ENCODE measurements at places on chromosomes 3 and 15.

DNA sequence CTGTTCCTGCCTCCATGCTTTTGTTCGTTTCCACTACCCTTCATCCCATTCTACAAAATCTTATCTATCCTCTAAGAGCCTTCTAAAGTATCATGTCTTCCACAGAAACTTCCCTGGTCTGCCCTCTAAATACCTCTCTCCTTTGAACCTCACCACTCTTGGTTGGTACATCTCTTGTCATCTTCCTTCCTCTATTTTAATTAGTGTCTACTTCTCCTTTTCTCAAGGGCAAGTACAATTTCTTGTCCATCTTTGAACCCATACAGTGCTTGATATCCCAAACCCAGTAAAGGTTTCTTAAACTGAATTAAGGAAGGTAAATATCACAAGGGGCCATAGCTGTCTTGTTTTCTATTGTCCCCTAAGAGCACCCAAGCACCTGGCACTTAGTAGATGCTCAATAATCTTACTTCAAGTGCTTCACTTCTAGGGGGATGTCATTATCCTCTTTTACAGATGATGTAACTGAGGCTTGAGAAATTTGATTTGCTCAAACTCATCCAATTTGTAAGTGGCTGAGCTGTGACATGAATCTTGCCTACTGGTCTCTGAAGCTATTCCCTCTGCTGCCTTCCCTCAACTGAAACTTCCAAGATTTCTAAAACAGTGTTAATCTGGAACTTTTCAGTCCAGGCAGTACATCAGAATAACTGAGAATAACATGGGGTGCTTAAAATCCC lies 2.6 kb upstream of the DAPK2 start:
- peak; percentile 61 for DNase-seq

DNA sequence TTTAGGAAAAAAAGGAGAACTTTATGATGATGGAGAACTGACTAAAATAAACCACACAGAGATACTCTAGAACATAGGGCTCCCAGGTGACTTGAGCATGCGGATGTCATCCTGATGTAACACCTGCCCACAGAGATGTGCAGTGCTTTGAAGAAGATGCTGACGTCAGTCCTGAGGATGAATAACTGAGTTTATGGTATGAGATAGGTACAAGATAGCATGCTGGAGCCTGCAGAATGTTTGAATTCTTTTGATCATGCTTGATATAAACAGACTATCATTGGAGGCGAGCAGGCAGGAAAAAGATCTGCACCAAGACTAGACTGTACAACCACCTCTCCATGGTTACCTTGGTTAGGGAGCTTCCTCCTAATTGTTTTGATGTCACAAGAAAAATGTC lies 12.4 kb downstream of the CCR4 start:
- DNase-seq: no peak

GRCh38 chr3:190012784-190013183 lies 107.9 kb downstream of the P3H2 start:
- DNase-seq: no peak

DNA sequence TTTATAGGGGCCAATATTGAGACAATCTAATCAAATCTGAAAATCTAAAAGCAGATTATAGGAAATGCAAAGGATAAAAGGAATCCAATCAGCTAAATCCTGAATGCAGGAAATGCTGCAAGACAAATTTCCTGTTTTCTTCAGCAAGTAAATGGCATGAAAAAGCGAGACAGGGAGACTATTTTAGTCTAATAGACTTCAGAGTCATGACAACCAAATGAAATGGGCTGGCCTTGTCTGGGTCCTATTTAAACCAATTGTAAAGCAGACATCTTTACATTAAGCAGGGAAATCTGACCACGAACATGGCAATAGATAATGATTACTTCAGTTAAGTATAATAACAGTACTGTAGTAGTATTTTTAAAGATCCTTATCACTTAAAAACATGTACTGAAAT lies 2.1 kb downstream of the DBR1 start:
- no peak for DNase-seq

DNA sequence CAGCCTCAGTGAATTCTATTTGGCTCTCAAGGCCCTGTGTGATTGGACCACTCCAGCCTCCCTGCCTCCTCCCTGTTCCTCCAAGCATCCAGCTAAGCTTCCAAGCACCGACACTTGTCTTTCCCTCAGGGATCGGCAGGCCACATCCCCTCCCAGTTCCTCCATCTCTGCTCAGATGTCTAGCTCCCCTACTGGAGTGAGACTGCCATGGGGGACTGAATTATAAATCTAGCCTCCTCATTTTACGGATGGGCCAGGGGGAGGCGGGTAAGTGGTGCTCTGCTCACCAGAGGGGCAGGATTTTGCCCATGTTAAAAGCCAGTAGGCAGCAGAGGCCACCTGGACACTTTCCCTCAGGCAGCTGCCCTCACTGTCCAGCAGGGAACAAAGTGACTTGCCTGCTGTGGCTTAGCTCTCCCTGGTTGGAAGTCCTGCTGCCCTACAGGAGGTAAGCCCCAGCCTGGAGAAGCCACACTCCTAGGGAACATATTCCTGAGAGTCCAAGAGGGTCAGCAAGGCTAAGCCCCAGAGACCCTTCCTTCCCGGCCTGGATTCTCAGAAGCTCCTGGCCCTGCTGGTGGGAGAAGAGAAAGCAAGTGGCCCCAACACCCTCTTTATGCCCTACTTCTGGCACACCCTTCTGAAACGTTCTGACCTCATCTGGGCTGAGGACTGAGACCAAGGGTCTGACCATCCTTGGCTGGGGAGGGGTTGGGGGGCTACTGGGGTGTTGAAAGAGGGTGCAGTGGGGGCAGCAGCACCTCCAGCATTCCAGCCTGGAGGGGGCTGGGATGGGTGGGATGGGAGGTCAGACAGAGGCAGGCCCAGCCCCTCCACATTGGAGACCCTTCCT lies 9.1 kb upstream of the HHATL start:
- DNase-seq: no peak

DNA sequence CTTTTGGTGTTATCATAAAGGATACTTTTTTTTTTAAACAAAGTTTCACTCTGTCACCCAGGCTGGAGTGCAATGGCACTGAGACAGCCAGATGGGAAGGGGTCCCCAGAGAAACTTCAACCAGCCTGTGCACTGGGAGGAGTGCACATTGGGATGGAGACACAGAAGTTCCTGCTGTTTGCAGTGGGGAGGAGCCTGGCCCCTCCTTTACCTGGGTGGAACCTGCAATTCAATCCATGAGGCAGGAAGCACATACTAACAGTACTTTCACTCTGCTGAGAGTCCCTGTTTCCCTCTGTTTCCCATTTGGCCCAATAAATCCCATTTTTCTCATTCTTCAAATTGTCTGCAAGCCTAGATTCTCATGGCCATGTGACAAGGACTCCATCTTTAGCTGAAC lies 42.3 kb upstream of the LHFPL4 start:
- no peak for DNase-seq

DNA sequence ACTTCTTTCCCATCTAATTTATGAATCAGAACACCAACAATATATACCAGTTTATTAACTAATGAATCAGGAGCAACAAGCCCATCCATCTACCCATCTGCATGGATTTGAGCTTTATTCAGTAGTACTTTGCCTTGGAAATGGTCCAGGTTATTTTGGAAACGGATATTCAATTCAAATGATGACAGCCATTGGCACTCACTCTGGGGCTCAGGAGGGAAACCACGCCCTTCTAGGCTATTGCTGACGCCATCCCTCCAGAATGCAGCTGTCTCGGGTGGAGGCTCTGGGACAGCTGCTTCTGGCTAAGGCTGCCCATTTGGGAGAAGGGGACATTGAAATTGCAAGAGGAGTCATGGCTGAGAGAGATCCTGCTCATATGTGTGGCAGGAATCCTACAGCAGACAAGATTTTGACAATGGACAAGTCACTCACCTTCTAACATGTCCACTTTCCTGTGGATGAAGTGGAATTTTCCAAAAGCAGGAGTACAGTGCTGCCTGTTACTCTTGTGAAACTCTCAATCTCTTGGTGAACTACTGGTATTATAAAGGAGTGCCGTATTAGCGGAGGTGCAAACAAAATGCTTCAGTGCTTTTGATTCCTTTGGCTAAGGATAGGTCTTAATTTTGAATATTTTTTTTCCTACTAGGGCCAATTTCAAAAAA lies 29.3 kb upstream of the TRAK1 start:
- no peak for DNase-seq

DNA sequence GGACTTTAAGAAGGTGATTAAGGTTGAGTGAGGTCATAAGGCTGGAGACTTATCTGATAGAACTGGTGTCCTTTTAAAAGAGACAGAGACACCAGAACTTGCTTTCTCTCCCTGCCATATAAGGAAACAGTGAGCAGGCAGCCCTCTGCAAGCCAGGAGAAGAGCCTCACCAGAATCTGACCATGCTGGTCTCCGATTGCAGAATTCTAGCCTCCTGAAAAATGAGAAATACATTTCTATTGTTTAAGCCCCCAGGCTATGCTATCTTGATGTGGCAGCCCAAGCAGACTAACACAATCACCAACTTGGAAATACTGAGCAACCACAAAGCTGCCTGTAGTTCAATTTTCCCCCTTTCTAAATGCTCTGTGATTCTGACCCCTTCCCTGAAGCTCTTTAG lies 161.4 kb upstream of the RARB start:
- DNase-seq: no peak

DNA sequence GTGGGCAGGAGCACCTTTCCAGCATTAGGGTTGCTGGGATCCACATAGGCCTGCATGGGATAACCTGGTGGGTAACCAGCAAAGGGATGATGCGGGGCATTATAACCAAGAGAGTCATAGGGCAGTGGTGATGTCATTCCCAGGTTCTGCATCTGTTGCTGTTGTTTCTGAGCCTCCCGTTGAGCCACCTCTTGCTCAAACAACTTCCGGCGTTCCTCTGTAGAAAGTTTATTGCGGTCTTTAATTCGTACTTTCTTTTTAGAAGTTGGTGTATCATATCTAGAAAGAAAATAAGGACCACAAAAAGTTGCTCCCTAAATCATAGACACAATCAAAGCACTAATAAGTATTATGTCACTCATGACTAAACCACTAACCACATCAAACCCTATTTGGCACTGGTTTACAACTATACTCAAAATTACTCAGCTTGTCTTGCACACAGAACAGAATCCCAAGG lies 77.8 kb downstream of the NBEAL2 start:
- no peak for DNase-seq

- DNase-seq: no peak
Observed at GRCh38 chr3:122797291-122797690, 2.4 kb downstream of the SLC49A4 start.

GRCh38 chr15:55334997-55335396 lies 16.0 kb downstream of the PIGB start:
- peak; percentile 10 for DNase-seq

DNA sequence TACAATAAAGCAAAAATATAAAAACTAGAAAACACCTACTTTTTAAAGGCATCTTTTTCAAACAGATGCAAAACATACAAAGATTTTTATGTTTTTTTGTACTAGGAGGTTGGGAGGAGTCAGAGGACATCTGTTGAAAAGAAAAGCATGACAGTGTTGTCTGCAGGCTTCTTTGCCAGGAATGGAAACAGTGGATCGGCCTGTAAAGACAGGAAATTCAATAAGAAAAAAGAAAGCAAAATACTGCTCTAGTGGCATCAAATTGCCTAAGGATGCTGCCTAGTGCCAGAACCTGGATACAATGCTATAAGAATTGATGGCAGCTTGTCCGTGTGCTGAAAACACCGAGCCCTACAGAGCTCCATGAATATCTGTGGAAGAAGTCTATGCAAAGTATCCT lies 69.9 kb downstream of the TBC1D5 start:
- no peak for DNase-seq

DNA sequence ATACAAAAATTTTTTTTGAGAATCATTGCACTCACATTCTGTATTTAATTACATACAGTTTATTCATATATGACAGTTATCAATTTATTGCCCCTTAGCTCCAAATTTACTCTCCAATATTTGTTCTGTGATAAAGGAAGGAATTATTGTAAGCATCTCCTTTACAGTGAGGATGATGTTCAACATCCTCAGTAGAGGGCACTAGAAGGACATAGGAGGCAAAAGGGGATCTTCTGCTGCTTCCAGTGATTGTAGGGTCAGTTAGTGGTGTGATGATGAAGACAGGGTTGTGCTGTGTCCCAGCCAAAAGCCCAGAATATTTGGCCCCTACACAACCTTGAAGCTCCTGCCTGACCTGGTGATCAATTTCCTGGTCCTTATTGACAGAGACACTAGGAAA lies 89.9 kb upstream of the DCBLD2 start:
- DNase-seq: no peak

DNA sequence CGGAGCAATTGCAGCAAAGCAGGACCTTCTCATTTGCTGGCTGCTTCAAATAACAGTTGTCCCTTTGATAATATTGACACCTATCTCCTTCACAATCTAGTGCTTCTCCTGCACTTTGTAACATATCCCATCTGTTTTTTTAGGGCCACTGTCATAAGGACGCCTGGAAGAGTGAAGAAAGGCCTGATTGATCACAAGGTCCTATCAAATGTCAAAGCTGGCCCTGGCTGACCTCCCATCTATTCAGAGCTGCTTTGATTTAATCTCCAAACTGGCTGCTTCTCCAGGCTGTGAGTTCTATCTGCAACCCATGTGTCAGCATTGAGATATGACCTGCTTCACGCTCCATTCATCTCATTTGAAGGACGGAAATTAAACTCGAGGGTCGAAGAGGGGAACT lies 601.2 kb upstream of the KCNMB2 start:
- DNase-seq: no peak

GRCh38 chr3:89144080-89144479 lies 36.7 kb downstream of the EPHA3 start:
- no peak for DNase-seq

GRCh38 chr3:170690661-170690981 lies 104.7 kb upstream of the SLC7A14 start:
- no peak for DNase-seq

DNA sequence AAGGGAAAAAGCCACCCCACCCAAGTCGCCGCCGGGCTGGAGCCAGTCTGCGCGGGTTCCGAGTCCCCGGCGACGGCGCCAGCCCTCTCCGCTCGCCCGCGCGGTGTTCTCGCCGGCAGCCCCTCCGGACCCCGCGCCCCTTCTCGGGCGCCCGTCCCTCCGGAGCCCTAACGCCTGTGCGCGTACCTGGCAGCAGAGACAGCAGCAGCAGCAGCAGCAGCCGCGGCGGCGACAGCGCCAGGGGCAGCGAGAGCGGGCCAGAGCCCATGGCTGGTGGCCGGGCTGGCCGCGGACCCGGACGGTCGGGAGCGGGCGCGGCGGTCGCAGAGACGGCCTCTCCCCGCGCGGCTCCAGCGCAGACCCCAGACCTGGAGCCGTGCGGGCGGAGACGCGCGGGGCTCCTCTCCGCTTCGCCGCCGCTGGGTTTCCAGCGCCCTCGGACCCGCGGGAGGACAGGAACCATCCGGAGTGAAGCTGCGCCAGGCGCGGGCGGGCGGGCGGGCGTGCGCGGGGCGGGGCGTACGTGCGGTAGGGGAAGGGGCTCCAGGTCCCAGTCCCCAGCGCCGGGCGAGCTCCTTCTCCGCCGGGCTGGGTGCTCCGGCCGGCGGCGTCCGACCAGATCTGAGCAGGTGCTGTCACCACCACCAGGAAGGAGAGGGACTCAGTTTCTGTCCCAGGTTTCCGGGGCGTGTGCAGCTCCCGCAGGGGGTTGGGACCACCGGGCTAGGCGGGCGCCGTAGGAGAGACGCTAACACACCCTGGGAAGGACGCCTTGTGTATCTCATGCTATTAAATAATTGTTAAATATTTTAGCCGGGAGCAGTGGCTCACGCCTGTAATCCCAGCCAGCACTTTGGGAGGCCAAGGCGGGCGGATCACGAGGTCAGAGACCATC lies at the start of gene CHRNA3:
Gene CHRNA3, minus strand, starts transcription at position 470 of the 895 bp plus-strand sequence. Its CDS starts 202 bp downstream, at position 268.
- no peak for DNase-seq
